ENCODE measurements at places on chromosomes 5 and 9.
A peak's percentile ranks its signal among the peaks of the same experiment; 100 is the strongest.

DNA sequence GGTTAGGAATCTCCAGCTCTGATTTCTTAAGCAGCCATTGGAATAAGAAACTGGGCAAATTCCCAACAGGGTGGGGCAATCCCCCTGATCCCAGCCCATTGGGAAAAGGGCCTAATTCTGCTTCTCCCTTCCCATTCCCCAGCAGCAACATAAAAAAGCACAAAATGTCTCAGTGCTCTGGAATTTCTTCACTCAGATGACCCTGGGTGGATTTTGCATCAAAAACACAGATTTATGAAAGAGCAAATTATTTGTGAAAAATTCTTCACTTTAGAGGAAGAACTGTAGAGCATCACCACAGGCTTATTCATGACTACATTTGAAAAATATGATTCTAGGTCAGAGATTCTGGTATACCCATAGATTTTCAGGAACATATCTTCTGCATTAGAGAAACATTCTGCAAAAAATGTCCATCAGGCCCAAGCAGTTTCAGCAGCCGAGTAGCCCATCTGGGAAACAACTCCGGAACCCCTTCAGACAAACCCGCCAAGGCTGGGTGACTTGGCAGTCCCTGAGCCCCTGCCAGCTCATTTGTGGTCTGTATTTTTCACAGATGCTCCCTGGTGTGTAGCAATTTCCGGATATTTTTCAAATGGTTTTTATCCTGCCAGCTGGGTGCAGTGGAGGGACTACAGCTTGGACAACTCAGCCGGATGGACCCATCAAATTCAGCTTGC, 102.1 kb upstream of the RANBP3L start:
- DNase-seq: no peak

- DNase-seq: no peak
These were observed 127.1 kb upstream of the ICE1 start for GRCh38 chr5:5295351-5295750.

GRCh38 chr5:67283275-67283987, 86.8 kb upstream of the CD180 start:
- DNase-seq: no peak

DNA sequence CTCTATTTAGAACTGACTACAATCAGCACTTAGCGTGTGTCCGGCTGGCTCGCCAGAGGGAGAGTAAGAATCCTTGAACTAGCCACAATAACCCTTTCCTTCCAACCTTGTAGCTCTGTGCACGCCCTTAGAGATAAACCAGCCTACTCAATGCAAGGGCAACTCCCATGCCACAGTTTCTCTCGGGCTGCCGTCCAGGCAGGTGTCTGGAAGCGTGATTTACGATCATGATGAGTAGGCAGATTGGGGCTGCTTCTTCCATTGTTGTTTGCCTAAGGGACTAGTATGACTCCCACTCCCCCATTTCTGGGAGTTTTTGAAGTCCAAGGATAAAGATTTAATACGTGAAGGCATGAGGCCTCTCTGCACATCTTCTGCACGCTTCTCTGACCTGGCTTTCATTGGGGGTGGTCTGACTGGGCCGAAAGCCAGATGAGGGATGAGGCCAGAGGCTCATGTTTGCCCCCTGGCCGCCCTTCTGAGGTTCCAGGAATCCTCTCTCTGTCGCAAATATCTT, 134.0 kb upstream of the MYO10 start:
- DNase-seq: peak; percentile 20

- no peak for DNase-seq
These were observed 132.3 kb downstream of the ADAMTSL1 start for GRCh38 chr9:18606281-18606680.

DNA sequence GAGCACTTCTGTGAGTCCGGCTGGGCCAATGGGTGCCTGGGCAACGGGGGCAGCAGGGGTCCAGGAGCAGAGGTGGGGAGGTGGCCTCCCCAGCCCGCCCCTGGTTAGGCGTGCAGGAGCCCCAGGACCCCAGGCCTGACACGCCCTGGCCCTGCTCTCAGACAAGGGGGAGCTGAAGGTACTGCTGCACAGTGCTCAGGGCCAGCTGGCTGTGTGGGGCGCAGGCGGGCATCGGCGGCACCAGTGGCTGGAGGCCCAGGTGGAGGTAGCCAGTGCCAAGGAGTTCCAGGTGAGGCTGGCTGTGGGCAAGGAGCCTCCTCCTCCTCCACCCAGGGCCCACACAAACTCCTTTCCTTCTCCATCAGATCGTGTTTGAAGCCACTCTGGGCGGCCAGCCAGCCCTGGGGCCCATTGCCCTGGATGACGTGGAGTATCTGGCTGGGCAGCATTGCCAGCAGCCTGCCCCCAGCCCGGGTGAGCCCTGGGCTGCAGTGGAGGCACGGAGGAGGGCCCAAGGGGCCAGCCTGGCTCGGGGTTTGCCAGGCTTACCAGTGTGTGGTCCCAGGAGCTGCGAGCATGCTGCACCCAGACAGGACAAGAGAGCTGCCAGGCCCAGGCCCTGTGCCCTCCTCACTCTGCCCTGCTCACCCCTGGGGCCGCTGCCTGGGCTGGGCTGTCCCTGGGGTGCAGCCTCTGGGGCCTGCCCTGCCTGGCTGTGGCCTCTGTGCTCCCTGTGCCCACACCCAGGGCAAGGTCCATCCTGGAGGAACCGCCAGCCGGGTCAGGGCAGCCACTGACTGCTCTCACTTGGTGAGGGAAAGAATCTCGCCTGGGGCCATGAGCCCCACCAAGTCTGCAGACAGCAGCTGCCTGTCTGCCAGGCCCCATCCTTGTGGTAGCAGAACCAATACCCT, 7.0 kb downstream of the MAMDC4 start:
- no peak for DNase-seq

- DNase-seq: no peak
These were observed 360.0 kb upstream of the PIK3R1 start for GRCh38 chr5:67855523-67855922.

GRCh38 chr5:38639377-38640358, 83.2 kb upstream of the LIFR start:
- DNase-seq: no peak

GRCh38 chr5:163094492-163095180, 342.8 kb upstream of the CCNG1 start:
- DNase-seq: no peak

DNA sequence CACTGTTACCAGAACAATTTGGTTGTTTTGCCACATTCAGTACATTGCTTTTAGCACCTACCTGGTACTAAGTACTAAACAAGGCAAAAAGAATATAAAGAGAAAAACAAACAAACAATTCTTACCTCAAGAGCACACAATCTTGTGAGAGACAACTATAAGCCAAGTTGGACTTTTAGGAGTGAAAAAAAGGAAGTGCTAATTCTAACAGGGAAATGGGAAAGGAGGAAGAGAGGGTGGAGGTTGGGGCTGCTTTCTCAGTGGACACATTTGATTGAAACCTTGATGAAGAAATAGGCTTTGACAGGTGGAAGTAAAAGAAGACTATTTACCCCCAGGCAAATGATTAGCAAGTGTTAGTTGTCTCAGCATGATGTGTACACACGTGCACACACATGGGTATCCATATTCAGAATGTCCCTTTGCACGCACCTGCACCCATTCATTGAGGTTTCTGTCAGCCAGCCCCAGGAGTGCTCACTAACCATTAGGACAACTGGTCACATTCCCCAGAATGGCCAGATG, 302.6 kb downstream of the ACTL7B start:
- no peak for DNase-seq

- DNase-seq: no peak
These were observed 91.8 kb upstream of the TBCA start for GRCh38 chr5:77867914-77868313.

DNA sequence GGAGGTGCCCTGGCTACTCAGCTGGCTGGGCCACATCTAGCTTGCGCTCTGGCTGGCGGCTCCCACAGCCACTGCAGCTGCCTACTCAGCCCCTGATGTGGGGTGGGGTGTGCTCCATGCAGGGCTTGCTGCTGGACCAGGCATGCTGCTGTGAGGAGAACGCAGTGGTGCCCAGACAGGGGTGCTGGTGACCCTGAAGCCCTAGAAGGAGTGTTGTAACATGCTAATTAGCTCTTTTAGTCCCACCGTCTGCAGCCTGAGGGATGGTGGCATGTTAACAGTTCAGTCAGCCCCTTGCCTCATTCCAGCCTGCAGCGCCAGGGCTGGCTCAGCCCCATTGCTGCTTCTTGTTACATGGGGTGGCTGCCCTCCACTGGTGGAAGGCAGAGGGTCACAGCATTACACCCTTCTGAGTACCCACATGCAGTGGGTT, 642.3 kb downstream of the DMRTA1 start:
- DNase-seq: no peak

GRCh38 chr5:147426640-147427327, 83.1 kb downstream of the DPYSL3 start:
- no peak for DNase-seq

DNA sequence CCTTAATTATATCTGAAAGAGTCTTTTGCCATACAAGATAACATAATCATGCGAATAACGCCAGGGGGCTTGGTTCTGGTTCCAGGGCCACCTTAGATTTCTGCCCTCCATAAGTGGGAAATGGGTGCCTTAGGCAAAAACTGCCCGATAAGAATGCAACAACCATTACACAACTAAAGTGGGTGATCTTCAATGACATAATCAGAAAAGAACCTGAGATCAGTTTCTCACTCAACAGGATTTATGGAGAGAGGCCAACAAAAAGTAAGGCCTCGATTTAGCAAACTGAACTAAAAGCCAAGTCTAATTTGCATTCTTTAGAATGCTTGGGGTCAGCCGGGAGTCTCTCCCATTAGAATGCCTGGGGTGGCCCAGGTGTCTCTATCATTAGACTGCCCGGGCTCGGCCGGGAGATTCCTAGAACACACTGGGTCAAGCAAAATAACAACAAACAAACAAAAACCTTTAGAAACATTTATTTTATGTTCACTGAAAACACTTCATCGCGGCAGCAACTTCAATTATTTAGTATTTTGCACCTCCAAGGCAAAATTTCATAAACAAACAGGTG, 194.8 kb downstream of the AUH start:
- no peak for DNase-seq

GRCh38 chr5:176497852-176498251, 39.4 kb downstream of the RNF44 start:
- DNase-seq: no peak

DNA sequence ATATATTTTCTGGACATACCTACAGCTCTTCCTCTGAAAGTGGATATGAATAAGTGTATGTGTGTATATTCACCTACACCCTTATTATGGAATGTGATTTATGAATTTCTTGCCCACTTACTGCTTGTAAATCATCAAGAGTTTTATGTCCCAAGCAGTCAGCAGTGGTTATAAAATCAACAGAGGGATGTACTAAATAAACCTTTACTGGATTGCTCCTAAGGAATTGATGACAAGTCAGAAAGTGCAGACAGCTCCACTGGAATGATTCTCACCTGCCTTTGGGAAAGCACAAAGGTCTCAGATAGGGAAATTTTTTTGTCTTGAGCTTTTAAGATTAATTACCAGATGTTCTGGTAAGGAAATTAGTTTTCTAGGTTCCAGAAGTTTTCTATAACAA, 9.3 kb downstream of the TMEM174 start:
- no peak for DNase-seq
